D341Med (cell line): ENCODE measurements at places on chromosomes 6 and 20.

GRCh38 chr20:51481341-51481914 lies 61.1 kb downstream of the NFATC2 start:
- no peak for DNase-seq

- DNase-seq, result no peak
These were observed 9.5 kb upstream of the NXT1 start for GRCh38 chr20:23341073-23341472.

GRCh38 chr6:152048921-152049320 lies 241.4 kb downstream of the ESR1 start:
- DNase-seq, result no peak

- DNase-seq, result no peak
These were observed 6.4 kb downstream of the FBXO30 start for GRCh38 chr6:145808239-145808638.
